ENCODE measurements at places on chromosomes 7 and 10. TPM values are rescaled to one million over a fixed set of nuclear protein-coding genes. Genes with fewer than 3 reads are reported as not detected.

Gene OPALIN
- total RNA-seq = not detected

Gene LRRC18
- not detected for total RNA-seq

Gene CEP55
- total RNA-seq = 64.5 TPM

Gene CHST15
- total RNA-seq = 26.7 TPM

Gene ANXA8
- total RNA-seq = 14.1 TPM

Gene GIMAP7
- total RNA-seq = not detected

DNA sequence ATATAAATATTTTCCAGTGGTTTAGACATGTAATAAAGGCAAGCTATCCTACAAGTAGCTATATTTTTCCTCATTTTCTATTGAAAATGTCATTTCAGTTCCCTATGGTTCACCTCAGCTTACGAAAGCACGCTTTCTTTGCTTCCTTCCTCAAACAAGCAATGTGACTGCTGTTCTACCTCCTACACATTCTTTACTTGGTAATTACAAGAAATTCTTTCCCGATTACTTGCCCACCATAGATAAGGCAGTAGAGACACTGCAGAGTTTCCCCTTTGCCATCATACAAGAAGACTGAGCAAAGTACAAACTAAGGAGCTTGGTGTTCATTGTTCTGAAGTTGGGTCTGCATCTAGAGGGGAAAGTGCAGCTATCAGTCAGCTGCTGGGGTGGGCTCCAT lies 249.4 kb downstream of the CRPPA start:
- peak; percentile 50 for DNase-seq
- H3K4me3 ChIP-seq = no peak overlapping the region
- no peaks in the 10 kb centered on the region for H3K27me3 ChIP-seq
- H3K4me1 ChIP-seq = peaks cover 20% of the 10 kb centered on the region
- H3K36me3 ChIP-seq = no peaks in the 10 kb centered on the region

DNA sequence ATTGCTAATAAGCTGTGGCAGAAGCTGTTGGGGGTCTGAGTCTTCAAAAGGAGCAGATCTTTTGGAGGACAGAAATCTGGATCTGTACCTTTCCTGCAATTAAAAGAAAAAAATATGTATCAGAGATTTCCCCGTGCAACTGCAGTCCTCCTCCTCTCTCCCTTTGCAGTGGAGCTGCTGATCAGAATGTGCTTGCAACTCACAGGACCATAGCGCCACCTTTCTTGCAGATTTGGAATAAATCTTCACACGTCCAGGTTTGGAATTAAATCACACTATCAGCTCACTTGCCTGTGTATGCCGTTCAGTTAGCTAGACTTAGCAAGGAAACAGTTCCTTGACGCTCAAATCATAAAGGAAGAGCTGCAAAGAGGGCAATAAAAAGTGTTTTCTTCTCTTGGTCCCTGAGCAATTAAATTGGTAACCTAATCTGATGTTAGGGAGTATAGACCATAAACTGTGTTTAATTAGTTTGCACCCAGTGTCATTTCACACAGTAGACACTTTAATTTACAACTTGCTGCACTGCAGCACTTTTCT lies 77.4 kb downstream of the PON1 start:
- H3K27me3 ChIP-seq = no peaks in the 10 kb centered on the region
- no peak overlapping the region for H3K27ac ChIP-seq
- DNase-seq = peak; percentile 69
- H3K4me3 ChIP-seq = no peak overlapping the region
- no peaks in the 10 kb centered on the region for H3K36me3 ChIP-seq

- H3K27me3 ChIP-seq = no peaks in the 10 kb centered on the region
- H3K4me3 ChIP-seq = no peak overlapping the region
- no peaks in the 10 kb centered on the region for H3K36me3 ChIP-seq
- DNase-seq = peak; percentile 73
- H3K27ac ChIP-seq = no peak overlapping the region
These were observed 12.0 kb downstream of the LSM8 start for GRCh38 chr7:118195837-118196474.

GRCh38 chr7:68547181-68547580 lies 1051.1 kb upstream of the AUTS2 start:
- no peaks in the 10 kb centered on the region for H3K4me1 ChIP-seq
- H3K27me3 ChIP-seq = no peaks in the 10 kb centered on the region
- no peak overlapping the region for H3K4me3 ChIP-seq
- H3K27ac ChIP-seq = no peak overlapping the region

DNA sequence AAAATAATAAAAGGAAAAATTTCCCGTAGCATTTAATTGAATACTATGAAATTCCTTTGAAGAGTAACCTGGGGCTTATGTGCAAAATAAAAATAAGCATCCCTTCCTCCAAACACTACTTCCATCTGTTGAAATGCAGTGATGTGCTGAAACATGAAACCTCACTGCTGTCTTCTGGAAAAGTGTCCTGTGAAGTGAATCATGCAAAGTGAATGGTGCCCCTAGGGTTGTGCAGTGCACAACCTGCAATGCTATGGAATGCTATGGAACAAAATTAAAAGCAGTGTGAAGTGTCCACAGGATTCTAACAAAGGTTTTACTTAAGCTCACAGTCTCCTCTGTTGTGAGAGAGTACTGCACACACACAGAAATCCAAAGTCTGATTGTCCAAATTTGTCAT lies 480.9 kb downstream of the ETV1 start:
- no peaks in the 10 kb centered on the region for H3K36me3 ChIP-seq
- no peaks in the 10 kb centered on the region for H3K27me3 ChIP-seq
- no peak overlapping the region for H3K4me3 ChIP-seq
- H3K4me1 ChIP-seq = no peaks in the 10 kb centered on the region
- no peak for DNase-seq

DNA sequence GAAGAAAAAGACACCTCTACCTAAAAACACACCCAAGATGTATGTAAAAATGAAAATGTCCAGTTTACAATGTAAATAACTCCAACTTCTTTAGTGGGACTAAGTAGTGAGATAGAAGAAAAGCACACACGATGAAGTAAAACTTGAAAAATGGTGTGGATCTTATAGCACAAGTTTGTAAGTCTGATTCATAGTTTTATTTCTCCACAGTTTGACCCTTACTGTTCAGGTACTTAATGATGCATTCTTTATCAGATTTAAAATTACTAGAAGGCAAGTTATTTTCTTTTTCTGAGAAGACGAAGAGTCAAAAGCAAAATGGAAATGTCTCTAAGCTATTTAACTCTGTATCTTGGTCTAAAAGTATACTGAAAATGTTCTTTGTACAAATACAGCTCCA lies 6.1 kb downstream of the NAMPT start:
- H3K27ac ChIP-seq = no peak overlapping the region
- peaks cover 7% of the 10 kb centered on the region for H3K4me1 ChIP-seq

GRCh38 chr10:94524146-94524545 lies 21.4 kb upstream of the HELLS start:
- no peaks in the 10 kb centered on the region for H3K4me1 ChIP-seq
- H3K27me3 ChIP-seq = no peaks in the 10 kb centered on the region
- H3K27ac ChIP-seq = no peak overlapping the region
- no peak for DNase-seq
- H3K4me3 ChIP-seq = no peak overlapping the region
- H3K36me3 ChIP-seq = peaks cover 2% of the 10 kb centered on the region

DNA sequence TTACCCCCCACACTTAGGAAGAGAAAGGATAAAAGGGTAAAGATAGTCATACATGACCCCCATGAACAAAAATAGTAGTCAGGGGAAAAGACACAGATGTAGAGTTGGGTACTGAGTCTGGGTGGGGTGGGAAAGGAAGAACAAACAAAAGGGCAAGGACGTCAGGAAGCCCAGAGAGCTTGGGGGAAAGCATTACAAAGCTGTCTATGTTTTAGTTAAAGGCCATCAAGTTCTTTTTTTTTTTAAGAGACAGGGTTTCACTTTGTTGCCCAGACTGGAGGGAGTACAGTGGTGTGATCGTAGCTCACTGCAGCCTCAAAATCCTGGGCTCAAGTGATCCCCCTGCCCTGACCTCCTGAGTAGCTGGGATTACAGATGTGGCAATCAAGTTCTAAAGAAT lies 98.4 kb upstream of the PDLIM1 start:
- H3K27me3 ChIP-seq = no peaks in the 10 kb centered on the region
- no peak overlapping the region for H3K27ac ChIP-seq
- H3K4me1 ChIP-seq = no peaks in the 10 kb centered on the region
- H3K36me3 ChIP-seq = peaks cover 10% of the 10 kb centered on the region
- no peak for DNase-seq

GRCh38 chr10:62690703-62691102 lies 113.8 kb upstream of the ADO start:
- H3K36me3 ChIP-seq = no peaks in the 10 kb centered on the region
- no peaks in the 10 kb centered on the region for H3K27me3 ChIP-seq
- H3K4me1 ChIP-seq = no peaks in the 10 kb centered on the region
- no peak overlapping the region for H3K27ac ChIP-seq
- H3K4me3 ChIP-seq = no peak overlapping the region

DNA sequence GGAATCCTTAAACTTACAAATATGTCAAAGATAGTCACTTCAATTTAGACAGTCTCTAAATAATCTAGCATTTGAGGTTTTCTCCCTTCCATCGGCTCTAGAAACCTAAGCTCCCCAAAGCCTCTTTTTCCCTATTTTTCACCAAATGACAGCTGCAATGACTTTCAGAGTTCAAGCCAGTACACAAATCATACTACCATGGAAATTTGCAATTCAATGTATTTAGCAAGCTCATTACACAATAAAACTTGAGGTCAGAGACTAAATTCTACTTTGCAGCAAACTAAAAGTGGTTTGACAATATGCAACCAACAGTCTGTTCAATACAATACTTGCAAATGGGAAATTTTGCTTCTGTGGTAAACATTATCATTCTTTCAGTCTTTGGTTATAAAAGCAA lies 80.3 kb downstream of the SKIDA1 start:
- H3K36me3 ChIP-seq = no peaks in the 10 kb centered on the region
- no peak overlapping the region for H3K4me3 ChIP-seq
- no peak for DNase-seq

- H3K4me3 ChIP-seq = no peak overlapping the region
- H3K36me3 ChIP-seq = no peaks in the 10 kb centered on the region
- H3K4me1 ChIP-seq = no peaks in the 10 kb centered on the region
- H3K27ac ChIP-seq = no peak overlapping the region
- H3K27me3 ChIP-seq = no peaks in the 10 kb centered on the region
These were observed 52.2 kb upstream of the PDGFA start for GRCh38 chr7:571718-572415.

DNA sequence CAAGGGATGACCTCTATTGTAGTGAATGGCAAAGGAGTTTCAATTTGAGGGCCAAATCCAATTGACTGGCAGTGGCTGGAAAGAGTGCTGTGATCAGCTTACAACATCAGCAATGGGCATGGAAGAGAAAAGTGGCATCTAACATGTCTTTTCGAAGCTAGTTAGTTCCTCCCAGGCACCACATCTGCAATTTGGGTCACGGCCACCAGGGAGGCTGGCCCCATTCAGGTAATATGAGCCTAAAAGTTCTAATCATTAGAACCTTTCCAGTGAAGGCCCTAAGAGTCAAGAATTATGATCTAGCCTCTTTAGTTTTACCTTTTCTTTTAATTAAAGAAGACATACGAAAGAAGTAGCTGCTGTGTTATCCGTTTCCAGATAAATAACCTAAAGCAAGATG lies 17.3 kb downstream of the CRTAC1 start:
- H3K27me3 ChIP-seq = peaks cover 1% of the 10 kb centered on the region
- no peaks in the 10 kb centered on the region for H3K4me1 ChIP-seq
- no peak overlapping the region for H3K4me3 ChIP-seq
- no peak overlapping the region for H3K27ac ChIP-seq
- H3K36me3 ChIP-seq = no peaks in the 10 kb centered on the region

- no peaks in the 10 kb centered on the region for H3K27me3 ChIP-seq
- no peak overlapping the region for H3K27ac ChIP-seq
- H3K36me3 ChIP-seq = no peaks in the 10 kb centered on the region
These were observed 8.2 kb downstream of the ASB10 start for GRCh38 chr7:151178831-151179230.

GRCh38 chr10:18144928-18145327 lies 4.7 kb downstream of the CACNB2 start:
- H3K4me3 ChIP-seq = no peak overlapping the region
- H3K4me1 ChIP-seq = peaks cover 2% of the 10 kb centered on the region
- H3K36me3 ChIP-seq = no peaks in the 10 kb centered on the region
- peaks cover 3% of the 10 kb centered on the region for H3K27me3 ChIP-seq
- DNase-seq = no peak
- no peak overlapping the region for H3K27ac ChIP-seq

- H3K4me1 ChIP-seq = no peaks in the 10 kb centered on the region
- no peak for DNase-seq
- no peaks in the 10 kb centered on the region for H3K27me3 ChIP-seq
- H3K36me3 ChIP-seq = no peaks in the 10 kb centered on the region
- H3K4me3 ChIP-seq = no peak overlapping the region
- H3K27ac ChIP-seq = no peak overlapping the region
These were observed 7.2 kb downstream of the HOXA13 start for GRCh38 chr7:27192546-27193334.

- no peak for DNase-seq
- H3K4me3 ChIP-seq = no peak overlapping the region
- H3K36me3 ChIP-seq = no peaks in the 10 kb centered on the region
- H3K4me1 ChIP-seq = no peaks in the 10 kb centered on the region
- H3K27ac ChIP-seq = no peak overlapping the region
These were observed 479.8 kb downstream of the PTPRN2 start for GRCh38 chr7:158107806-158108205.

DNA sequence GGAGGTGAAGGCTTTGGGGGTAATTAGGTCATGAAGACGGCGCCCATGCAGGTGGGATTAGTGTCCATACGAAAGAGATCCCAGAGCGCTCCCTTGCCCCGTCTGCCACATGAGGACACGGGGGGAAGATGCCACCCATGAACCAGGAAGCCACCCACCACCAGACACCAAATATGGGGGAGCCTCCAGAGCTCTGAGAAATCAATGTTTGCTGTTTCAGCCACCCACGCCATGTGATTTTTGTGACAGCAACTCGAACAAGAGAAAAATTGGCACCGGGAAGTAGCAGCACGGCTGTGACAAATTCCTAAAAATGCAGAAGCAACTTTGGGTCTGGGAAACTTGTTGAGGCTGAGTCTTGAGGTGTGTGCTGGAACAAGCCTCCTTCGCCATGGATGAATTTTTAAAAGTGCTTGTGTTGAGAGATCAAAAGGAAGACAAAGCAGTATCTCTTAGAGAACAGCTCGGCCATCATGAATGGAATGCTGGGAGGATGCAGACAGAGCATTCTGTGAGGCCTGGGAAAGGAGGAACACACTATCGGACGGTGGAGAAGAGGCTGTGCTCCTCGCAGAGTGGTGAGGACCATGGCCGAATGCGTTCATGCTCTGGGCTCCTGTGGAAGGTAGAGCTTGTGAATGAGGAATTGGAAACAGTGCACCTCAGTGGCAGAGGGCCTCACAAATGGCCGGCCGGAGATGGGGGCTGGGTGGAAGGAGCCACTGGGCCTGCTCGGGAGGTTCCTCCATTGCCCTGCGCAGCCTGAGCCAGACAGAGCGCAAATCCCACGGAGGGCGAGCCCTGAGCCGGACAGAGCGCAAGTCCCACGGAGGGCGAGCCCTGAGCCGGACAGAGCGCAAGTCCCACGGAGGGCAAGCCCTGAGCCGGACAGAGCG lies 277.5 kb downstream of the PTPRN2 start:
- DNase-seq = no peak
- H3K27ac ChIP-seq = no peak overlapping the region
- H3K36me3 ChIP-seq = no peaks in the 10 kb centered on the region
- H3K4me3 ChIP-seq = no peak overlapping the region

- H3K27ac ChIP-seq = peak overlapping the region; percentile 76
- H3K27me3 ChIP-seq = no peaks in the 10 kb centered on the region
These were observed 40.7 kb upstream of the SDK1 start for GRCh38 chr7:3260401-3260715.

- H3K4me1 ChIP-seq = peaks cover 35% of the 10 kb centered on the region
- no peaks in the 10 kb centered on the region for H3K36me3 ChIP-seq
- H3K4me3 ChIP-seq = no peak overlapping the region
- no peak for DNase-seq
These were observed 2.9 kb downstream of the NFKB2 start for GRCh38 chr10:102398172-102399020.

GRCh38 chr10:130637089-130637676 lies 501.0 kb downstream of the GLRX3 start:
- no peaks in the 10 kb centered on the region for H3K4me1 ChIP-seq
- no peak overlapping the region for H3K4me3 ChIP-seq
- DNase-seq = no peak
- no peak overlapping the region for H3K27ac ChIP-seq
